Muscle of arm (tissue), 14 donors: ENCODE measurements at places on chromosomes 13 and 19. TPM values are rescaled to one million over a fixed set of nuclear protein-coding genes. Genes with fewer than 3 reads are reported as not detected.

MCEMP1 gene
- polyA plus RNA-seq = not detected

KLK7 gene
- polyA plus RNA-seq = 0.13 TPM

KLK6 gene
- polyA plus RNA-seq = not detected

MEGF8 gene
- 23.5 TPM for polyA plus RNA-seq

SCEL gene
- 0.05 TPM for polyA plus RNA-seq

FCAR gene
- polyA plus RNA-seq = not detected

ZNF835 gene
- polyA plus RNA-seq = 1.9 TPM

LENG9 gene
- polyA plus RNA-seq = 1.8 TPM

SIGLECL1 gene
- not detected for polyA plus RNA-seq

SDHAF1 gene
- polyA plus RNA-seq = 10.3 TPM

ELSPBP1 gene
- not detected for polyA plus RNA-seq

CDC42EP5 gene
- polyA plus RNA-seq = 31.7 TPM

OR7C1 gene
- 0.36 TPM for polyA plus RNA-seq

CA11 gene
- 8.5 TPM for polyA plus RNA-seq

ZNF724 gene
- 3.4 TPM for polyA plus RNA-seq

VPS36 gene
- not detected for polyA plus RNA-seq

CYP2A7 gene
- not detected for polyA plus RNA-seq

GPR12 gene
- polyA plus RNA-seq = not detected

GFY gene
- polyA plus RNA-seq = not detected

ZNF442 gene
- polyA plus RNA-seq = 2.9 TPM

RPS28 gene
- polyA plus RNA-seq = 408 TPM

VSTM2B gene
- 0.14 TPM for polyA plus RNA-seq

ZNF560 gene
- polyA plus RNA-seq = 0.11 TPM
